Stimulated activated CD8-positive, alpha-beta memory T cell treated with anti-CD3 and anti-CD28 coated beads, Interleukin-15, amount 100 ng/mL, for 24 hours (primary cell): ENCODE measurements at places on chromosomes 4 and X.

DNA sequence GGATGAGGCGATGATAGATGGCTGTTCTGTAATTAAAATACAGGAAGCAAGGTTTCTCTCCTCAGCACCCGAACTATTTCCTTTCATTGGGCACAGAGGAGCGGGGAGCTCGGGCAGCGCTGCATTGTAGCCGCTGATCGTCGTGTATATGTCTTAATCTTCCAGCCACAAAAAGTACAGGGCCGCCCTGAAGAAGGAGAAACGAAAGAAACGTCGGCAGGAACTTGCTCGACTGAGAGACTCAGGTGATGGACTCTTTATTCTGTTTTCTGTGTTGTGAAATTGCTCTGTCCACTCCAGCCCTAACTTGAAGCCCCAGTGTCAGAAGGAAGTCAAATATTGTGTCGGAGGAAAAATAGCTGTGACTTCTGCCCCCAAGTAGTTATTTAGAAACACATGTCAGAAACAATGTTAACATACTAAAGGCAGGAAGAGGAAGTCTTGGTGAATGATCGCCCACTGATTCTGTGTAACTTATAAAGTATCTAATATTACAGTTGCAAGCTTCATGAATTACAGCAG, 546 bp downstream of the ZRSR2 start:
- DNase-seq, result no peak

GRCh38 chrX:55056820-55057674, 17.8 kb upstream of the PAGE2B start:
- no peak for DNase-seq

GRCh38 chr4:163548481-163549243, 54.2 kb downstream of the TMA16 start:
- no peak for DNase-seq

GRCh38 chrX:81120258-81120935, 81.3 kb downstream of the HMGN5 start:
- no peak for DNase-seq

- DNase-seq, result no peak
These were observed 146.2 kb upstream of the FAT4 start for GRCh38 chr4:125168531-125168930.

GRCh38 chr4:4406455-4407298, 19.8 kb downstream of the NSG1 start:
- DNase-seq, result no peak

- DNase-seq, result no peak
These were observed 131.4 kb downstream of the CBR4 start for GRCh38 chr4:168878623-168879022.

- no peak for DNase-seq
These were observed 6.9 kb upstream of the ANXA3 start for GRCh38 chr4:78544678-78545077.

DNA sequence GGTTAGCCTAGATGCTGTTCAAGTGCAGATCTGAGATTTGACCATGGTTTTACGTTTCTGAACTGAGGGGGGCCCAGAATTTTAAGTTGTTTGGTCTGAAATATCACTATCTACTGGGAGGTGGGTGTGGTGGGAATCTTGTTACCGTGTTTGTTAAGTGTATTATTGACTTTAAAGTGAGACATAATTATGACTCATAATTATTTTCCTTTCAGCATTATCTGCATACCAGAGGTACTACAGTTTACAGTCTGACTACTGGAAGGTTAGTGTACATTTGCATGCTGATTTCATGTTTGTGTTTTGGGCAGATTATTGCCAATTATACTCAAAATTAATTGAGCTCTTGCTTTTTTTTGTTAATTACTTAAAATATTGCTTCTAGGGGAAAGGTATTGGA, 101.5 kb downstream of the KDM6A start:
- no peak for DNase-seq
